Karpas-422 (cell line): ENCODE measurements at places on chromosomes 2 and 18. TPM values are rescaled to one million over a fixed set of nuclear protein-coding genes. Genes with fewer than 3 reads are reported as not detected.

The TRIM43 gene
- not detected in 2 replicates for total RNA-seq

The LCT gene
- total RNA-seq, result 0.14 and 0.19 TPM in 2 replicates

The SLC40A1 gene
- total RNA-seq, result not detected in 2 replicates

The NEUROD1 gene
- total RNA-seq, result not detected in 2 replicates

The CLEC4F gene
- not detected in 2 replicates for total RNA-seq

The SEMA4F gene
- total RNA-seq, result 2.7 and 3.4 TPM in 2 replicates

- no peak overlapping the region for H3K4me3 ChIP-seq
- H3K36me3 ChIP-seq, result no peaks in the 10 kb centered on the region
These were observed 152.6 kb downstream of the GALNT14 start for GRCh38 chr2:30985493-30986230.

- H3K27ac ChIP-seq, result no peak overlapping the region
- no peak for DNase-seq
- peaks cover 10% of the 10 kb centered on the region for H3K4me1 ChIP-seq
These were observed 40.9 kb upstream of the KDM3A start for GRCh38 chr2:86400321-86400720.

- H3K4me3 ChIP-seq, result no peak overlapping the region
- H3K27ac ChIP-seq, result no peak overlapping the region
- DNase-seq, result no peak
- no peaks in the 10 kb centered on the region for H3K36me3 ChIP-seq
These were observed 288.5 kb downstream of the PDE11A start for GRCh38 chr2:177783835-177784744.

GRCh38 chr2:172726172-172726735 is 9.4 kb upstream of the RAPGEF4 start:
- no peak overlapping the region for H3K4me3 ChIP-seq
- no peaks in the 10 kb centered on the region for H3K27me3 ChIP-seq
- H3K27ac ChIP-seq, result no peak overlapping the region
- H3K36me3 ChIP-seq, result no peaks in the 10 kb centered on the region

- H3K27ac ChIP-seq, result no peak overlapping the region
- H3K4me1 ChIP-seq, result no peaks in the 10 kb centered on the region
- H3K4me3 ChIP-seq, result no peak overlapping the region
- DNase-seq, result no peak
- no peaks in the 10 kb centered on the region for H3K36me3 ChIP-seq
These were observed 574.3 kb upstream of the NXPH2 start for GRCh38 chr2:139354518-139354917.

GRCh38 chr2:207337234-207338219 is 171.8 kb upstream of the KLF7 start:
- H3K27ac ChIP-seq, result no peak overlapping the region
- DNase-seq, result no peak
- H3K4me3 ChIP-seq, result no peak overlapping the region
- H3K4me1 ChIP-seq, result peaks cover 36% of the 10 kb centered on the region

GRCh38 chr2:11858883-11859282 is 112.5 kb downstream of the LPIN1 start:
- no peak for DNase-seq
- H3K4me1 ChIP-seq, result peaks cover 82% of the 10 kb centered on the region
- peaks cover 7% of the 10 kb centered on the region for H3K36me3 ChIP-seq
- no peaks in the 10 kb centered on the region for H3K27me3 ChIP-seq

- peaks cover 10% of the 10 kb centered on the region for H3K4me1 ChIP-seq
- H3K36me3 ChIP-seq, result no peaks in the 10 kb centered on the region
- no peak overlapping the region for H3K27ac ChIP-seq
- H3K27me3 ChIP-seq, result no peaks in the 10 kb centered on the region
- no peak for DNase-seq
- H3K4me3 ChIP-seq, result peak overlapping the region; percentile 49
These were observed 3.8 kb upstream of the OSR1 start for GRCh38 chr2:19362094-19362754.

GRCh38 chr2:54239427-54239826 is 16.6 kb downstream of the TSPYL6 start:
- H3K4me1 ChIP-seq, result no peaks in the 10 kb centered on the region
- DNase-seq, result no peak
- H3K36me3 ChIP-seq, result no peaks in the 10 kb centered on the region
- no peaks in the 10 kb centered on the region for H3K27me3 ChIP-seq
- H3K27ac ChIP-seq, result no peak overlapping the region

- DNase-seq, result no peak
- peaks cover 15% of the 10 kb centered on the region for H3K36me3 ChIP-seq
- no peaks in the 10 kb centered on the region for H3K27me3 ChIP-seq
- peaks cover 2% of the 10 kb centered on the region for H3K4me1 ChIP-seq
- no peak overlapping the region for H3K4me3 ChIP-seq
- no peak overlapping the region for H3K27ac ChIP-seq
These were observed 148.0 kb downstream of the UBR3 start for GRCh38 chr2:169975221-169975620.

DNA sequence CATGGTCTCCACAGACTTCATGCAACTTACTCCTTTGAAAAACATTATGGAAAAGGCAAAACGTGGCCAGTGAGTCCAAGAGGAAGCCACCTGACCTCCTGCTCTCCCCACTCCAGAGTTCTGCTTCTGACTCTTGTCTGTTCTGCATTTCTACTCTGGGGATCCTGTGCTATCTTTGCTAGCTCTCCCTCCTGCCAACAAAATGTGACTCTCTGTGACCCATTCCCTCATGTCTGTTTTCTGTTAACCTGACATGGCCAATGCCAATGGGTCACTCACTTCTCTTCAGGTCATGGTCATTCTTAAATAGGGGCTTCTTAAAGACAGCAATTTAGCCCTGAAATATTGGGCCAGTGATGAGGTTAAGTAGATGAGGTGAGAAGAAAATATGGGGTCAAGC is 210.3 kb downstream of the CDH20 start:
- no peak for DNase-seq
- H3K36me3 ChIP-seq, result no peaks in the 10 kb centered on the region
- no peak overlapping the region for H3K27ac ChIP-seq
